Esophagus squamous epithelium (tissue), 5 donors: ENCODE measurements at places on chromosomes 6 and 20. TPM values are rescaled to one million over a fixed set of nuclear protein-coding genes. Genes with fewer than 3 reads are reported as not detected.
A peak's percentile ranks its signal among the peaks of the same experiment; 100 is the strongest.

Gene ZNF76
- total RNA-seq, result 25.0 TPM

DNA sequence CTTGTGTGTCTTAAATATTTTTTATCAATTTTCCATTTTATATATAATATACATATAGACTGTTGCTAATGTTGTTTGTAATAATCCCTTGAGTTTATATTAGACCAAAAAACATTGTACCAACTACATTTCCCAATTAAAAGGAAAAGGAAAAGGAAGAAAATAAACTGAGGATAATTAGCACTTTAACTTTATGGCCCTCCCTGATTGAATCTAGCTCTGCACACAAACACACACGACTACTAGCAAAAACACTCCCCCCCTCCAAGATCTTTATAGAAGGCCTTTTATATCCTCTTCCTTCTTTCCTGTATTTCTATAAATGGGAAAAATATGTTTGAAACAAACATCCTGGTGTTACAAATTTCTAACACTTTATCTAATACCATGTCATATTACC, 276.8 kb downstream of the NKAIN2 start:
- DNase-seq, result no peak
- H3K4me1 ChIP-seq, result no peaks in the 10 kb centered on the region
- H3K4me3 ChIP-seq, result no peak overlapping the region
- H3K27ac ChIP-seq, result no peak overlapping the region
- no peaks in the 10 kb centered on the region for H3K27me3 ChIP-seq

GRCh38 chr6:42417641-42418112, 34.0 kb downstream of the TRERF1 start:
- H3K27me3 ChIP-seq, result no peaks in the 10 kb centered on the region
- DNase-seq, result no peak
- no peaks in the 10 kb centered on the region for H3K36me3 ChIP-seq
- H3K4me3 ChIP-seq, result no peak overlapping the region
- H3K4me1 ChIP-seq, result peaks cover 6% of the 10 kb centered on the region

- peak within 1 kb of the TSS; percentile 65 for H3K4me3 ChIP-seq
- H3K36me3 ChIP-seq, result no peaks in the 10 kb centered on the region
- no peak for DNase-seq
Observed at GRCh38 chr6:144008120-144008811, at the start of gene PLAGL1. Gene PLAGL1 (minus strand): TSS chr6:144008259. CDS start chr6:143948136, 60,123 bp downstream.
